SK-N-SH treated with all-trans-retinoic acid at 6 μM for 48 hours (cell line): ENCODE measurements at places on chromosomes 1 and 21.
A peak's percentile ranks its signal among the peaks of the same experiment; 100 is the strongest.

GRCh38 chr1:94741510-94741909 lies 78.6 kb upstream of the SLC44A3 start:
- ATAC-seq: no peak

DNA sequence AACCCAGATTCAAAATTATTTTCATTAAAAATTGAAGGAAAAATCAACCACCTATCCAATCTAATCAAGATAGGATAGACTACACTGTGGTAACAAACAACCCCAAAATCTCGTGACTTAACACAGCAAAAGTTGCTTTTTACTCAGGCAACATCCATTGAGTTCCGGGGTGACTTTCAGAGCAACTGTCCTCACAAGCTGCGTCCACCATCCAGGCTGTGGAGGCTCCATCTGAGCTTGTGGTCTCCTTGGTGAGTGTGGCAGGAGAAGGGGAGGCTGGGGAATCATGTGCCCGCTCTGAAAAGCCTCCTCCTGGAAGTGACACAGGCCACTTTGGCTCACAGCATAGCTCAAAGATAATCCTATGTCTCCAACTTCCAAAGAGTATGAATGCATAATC lies 52.4 kb downstream of the CD2 start:
- ATAC-seq: no peak

- ATAC-seq: no peak
Observed at GRCh38 chr1:118322331-118322730, 137.3 kb upstream of the SPAG17 start.

- no peak for ATAC-seq
Observed at GRCh38 chr1:33297911-33298622, 22.8 kb downstream of the A3GALT2 start.

DNA sequence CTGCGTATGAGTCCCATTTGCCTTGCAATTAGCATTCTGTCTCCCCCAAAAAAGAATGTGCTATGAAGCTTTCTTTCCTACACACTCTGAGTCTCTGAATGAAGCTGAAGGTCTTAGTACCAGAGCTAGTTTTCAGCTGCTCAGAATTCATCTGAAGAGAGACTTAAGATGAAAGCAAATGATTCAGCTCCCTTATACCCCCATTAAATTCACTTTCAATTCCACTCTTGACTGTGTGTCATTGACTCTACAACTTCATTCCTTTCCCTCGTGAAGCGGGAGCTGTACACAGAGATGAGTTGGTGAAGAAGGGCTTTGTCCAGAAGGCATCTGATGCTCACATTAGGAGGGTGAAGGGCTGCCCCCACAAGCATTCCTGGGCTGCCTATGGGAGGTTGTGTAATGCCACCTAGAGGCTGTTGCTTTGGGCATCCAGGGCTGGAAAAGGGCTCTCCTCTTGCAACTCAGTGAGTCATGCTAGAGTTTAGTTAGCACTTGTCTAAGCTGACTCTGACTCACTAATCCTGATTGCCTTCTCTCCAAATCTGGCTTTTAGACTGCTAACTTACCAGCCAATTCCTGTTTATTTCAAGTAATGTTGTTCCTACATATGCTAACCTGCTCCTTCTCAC lies 1.8 kb downstream of the SPRR1B start:
- peak; percentile 98 for ATAC-seq
